ENCODE measurements at places on chromosomes 12 and 14.

GRCh38 chr12:12081836-12082497 is 11.2 kb downstream of the BCL2L14 start:
- no peak for DNase-seq

- DNase-seq: no peak
Observed at GRCh38 chr12:127108360-127109215, 1158.4 kb upstream of the TMEM132C start.

- no peak for DNase-seq
Observed at GRCh38 chr12:13128291-13128965, 25.0 kb upstream of the GSG1 start.

- DNase-seq: no peak
Observed at GRCh38 chr14:51897791-51898355, 37.5 kb downstream of the GNG2 start.

GRCh38 chr14:72052356-72052755 is 120.1 kb downstream of the RGS6 start:
- DNase-seq: no peak

GRCh38 chr12:41980390-41980789 is 164.3 kb downstream of the GXYLT1 start:
- DNase-seq: no peak

- no peak for DNase-seq
Observed at GRCh38 chr14:91890291-91890749, 23.0 kb upstream of the TC2N start.

- DNase-seq: no peak
Observed at GRCh38 chr14:59691266-59691665, 114.7 kb upstream of the CCDC175 start.

DNA sequence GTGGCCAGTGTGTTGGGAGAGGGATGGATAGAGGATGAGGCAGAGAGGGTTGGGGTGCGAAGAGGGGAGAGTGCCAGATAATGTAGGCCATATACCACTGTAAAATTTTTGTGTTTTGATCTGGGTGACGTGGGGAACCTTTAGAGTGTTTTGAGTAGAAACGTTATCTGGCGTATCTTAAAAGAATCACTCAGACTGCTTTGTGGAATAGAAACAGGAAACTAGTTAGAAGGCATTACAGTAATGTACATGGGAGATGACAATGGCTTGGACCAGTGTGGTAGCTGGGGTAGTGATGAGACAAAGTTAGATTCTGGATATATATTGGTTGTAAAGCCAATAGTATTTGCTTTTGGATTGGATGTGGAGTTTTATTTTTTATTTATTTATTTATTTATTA is 20.6 kb downstream of the ATF1 start:
- DNase-seq: no peak

DNA sequence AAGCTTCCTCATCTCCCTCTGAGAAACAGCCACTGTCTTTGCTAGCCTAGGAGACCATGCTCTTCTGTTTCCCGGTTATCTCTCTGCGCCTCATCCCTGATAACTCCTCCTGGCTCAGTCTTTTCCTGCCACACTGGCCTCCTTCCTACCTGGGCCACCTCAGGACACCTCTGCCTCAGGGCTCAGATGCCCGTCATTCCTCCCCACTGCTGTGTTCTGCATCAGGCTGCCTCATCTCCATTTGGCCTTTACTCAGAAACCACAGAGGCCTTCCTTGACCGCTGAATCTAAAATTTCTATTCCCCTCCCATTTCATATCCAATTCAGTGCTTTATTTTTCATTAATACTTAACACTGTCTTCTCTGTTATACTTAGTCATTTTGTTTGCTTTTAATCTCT is 311.0 kb upstream of the RGS6 start:
- no peak for DNase-seq

DNA sequence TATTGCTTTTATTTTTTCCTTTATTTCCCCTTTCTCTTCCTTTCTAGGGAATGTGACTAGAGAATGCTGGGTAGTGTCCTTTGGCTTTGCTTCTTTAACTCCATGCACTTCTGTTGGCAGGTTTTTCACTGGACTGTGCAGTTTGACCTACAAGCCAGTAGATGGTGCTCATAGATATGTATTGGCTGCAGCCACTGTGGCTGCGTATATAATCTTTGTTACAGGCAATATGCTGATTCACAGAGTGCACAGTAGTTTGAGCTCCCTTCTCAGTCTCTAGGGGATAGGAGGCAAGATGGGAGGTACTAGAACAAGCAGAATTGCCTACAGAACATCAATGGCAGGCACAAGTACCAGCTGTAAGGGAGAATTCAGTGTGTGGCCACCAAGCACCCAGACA is 503.5 kb downstream of the LRFN5 start:
- DNase-seq: no peak

- no peak for DNase-seq
Observed at GRCh38 chr14:103593577-103593976, 30.8 kb downstream of the COA8 start.

- no peak for DNase-seq
Observed at GRCh38 chr14:31937730-31938346, 139.3 kb upstream of the ARHGAP5 start.

- DNase-seq: no peak
Observed at GRCh38 chr12:117994551-117995438, 21.7 kb upstream of the RFC5 start.

- DNase-seq: no peak
Observed at GRCh38 chr12:45517381-45517780, 212.1 kb upstream of the ARID2 start.

GRCh38 chr14:101197595-101198397 is 294.3 kb upstream of the RTL1 start:
- DNase-seq: no peak

DNA sequence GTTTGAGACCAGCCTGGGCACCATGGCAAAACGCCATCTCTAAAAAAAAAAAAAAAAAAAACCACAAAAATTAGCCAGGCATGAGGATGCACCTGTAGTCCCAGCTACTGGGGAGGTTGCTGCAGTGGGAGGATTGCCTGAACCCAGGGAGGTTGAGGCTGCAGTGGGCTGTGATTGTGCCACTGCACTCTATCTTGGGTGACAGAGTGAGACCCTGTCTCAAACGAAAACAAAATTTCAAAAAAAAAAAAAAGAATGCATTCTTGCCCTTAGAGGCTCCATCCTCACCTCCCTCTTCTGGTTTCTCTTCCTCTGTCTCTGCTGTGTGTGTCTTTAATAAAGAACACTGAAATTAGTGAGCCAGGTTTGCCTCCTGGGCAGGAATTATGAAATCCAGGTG is 107.8 kb downstream of the VCPKMT start:
- DNase-seq: no peak

DNA sequence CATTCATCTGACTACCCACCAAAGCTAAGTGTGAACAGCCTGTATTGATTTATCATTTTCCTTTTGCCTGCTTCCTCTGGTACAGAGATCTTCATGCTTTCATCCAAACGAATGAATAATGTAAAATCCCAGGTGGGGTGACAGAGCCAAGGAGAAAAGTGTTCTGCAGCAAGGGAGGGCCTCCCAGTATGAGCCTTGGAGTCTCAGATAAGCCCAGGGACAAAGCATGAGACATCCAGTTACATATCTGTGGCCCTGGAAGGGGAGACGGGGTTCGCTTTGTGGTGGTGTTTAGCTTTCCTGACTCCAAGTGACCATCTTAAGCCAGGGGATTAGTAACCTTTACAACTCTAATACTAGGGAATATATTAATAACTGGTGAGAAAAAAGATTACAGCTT is 177.1 kb downstream of the ETV6 start:
- no peak for DNase-seq

DNA sequence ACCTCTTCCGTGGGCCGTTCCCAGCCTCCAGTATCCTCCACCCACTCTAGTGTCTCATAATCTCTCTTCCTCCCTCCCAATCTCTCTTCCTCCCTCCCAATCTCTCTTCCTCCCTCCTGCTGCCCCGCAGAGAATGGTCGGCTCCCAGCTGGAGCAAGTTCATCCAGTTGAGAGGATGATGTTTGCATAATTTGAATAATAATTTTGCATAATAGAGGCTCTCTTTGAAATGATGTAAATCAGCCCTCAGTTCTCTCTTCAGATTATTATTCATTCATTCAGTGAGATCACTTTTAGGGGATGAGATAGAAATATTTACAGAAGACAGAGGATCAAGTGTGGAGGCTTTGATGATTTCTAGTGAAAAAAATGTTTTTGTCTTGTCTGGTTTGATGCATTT is 125.0 kb downstream of the PTPN11 start:
- no peak for DNase-seq

- DNase-seq: no peak
Observed at GRCh38 chr12:95976416-95976832, 19.7 kb downstream of the HAL start.

- DNase-seq: no peak
Observed at GRCh38 chr12:12542286-12542685, 20.4 kb downstream of the DUSP16 start.

GRCh38 chr12:93712200-93712599 is 35.0 kb downstream of the CRADD start:
- no peak for DNase-seq

DNA sequence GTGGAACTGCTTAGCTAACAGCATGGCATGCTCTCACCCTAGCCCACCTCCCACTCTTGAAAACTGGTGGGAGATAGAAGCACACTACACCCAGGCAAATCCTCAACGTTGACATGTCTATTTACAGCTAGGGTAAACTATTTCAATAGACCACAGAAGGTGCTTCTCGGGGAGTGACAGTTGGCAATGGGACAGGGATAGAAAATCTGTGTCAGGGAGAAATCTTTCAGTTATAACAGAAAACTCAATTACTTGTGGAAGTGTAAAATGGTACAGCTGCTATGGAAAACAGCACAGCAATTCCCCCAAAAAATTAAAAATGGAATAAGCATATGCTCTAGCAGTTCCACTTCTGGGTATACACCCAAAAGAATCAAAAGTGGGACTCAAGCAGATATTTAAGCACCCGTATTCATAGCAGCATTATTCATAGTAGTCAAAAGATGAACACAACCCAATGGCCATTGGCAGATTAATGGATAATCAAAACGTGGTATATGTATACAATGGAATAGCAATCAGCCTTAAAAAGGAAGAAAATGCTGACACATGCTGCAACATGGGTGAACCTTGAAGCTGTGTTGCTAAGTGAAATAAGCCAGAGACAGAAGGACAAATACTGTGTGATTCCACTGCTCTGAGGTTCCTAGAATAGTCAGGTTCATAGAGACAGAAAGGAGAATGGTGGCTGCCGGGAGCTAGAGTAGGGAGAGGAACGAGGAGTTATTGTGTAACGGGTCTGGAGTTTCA is 92.5 kb downstream of the STAB2 start:
- DNase-seq: no peak

- no peak for DNase-seq
Observed at GRCh38 chr12:93302331-93303229, 75.1 kb upstream of the NUDT4 start.

GRCh38 chr12:14701809-14702568 is 5.6 kb upstream of the GUCY2C start:
- DNase-seq: no peak

GRCh38 chr12:107493666-107494065 is 191.9 kb upstream of the PWP1 start:
- DNase-seq: no peak

DNA sequence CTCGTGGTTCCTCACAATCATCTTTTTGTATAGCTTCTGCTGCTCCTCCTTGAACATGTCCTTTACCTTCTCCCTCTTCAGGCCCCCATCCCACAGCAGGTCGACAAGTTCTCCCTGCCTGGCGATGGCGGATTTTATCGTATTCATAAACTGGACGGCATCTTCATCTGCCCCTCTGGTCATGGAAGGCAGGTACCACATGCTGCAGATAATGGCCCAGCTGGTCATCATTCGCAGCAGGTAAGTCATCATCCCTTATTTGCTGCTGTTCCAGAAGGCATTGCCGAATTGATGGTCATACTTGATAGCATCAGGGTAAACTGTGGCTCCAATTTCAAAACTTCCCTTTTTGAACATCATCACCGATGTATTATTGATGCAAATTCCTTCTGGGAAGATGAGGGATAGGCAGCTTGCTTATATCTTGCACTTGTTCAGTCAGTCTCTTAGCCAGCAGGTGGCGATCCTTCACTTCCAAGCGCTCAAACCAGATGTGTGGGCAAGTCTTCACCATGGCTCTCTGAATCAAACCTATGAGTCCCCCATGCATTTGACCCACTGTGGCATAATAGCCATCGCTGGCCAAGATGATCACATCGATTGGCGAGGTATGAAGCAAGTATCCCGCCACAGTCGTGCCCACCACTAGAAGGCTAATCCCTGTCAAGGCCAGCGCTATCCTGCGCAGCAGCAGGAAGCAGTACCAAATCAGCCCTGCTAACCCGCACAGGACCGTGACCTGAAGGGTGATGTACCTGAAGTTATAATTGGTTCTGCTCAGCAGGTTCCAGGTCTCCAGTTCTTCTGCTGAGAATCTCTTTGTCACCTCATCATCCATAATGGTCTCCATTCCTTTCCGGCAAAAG is 381.5 kb upstream of the STXBP6 start:
- DNase-seq: no peak

GRCh38 chr14:78530078-78530477 is 359.9 kb downstream of the NRXN3 start:
- no peak for DNase-seq

- DNase-seq: no peak
Observed at GRCh38 chr12:14284184-14284722, 81.2 kb upstream of the ATF7IP start.

- DNase-seq: no peak
Observed at GRCh38 chr12:121934309-121934664, 15.9 kb downstream of the CFAP251 start.

DNA sequence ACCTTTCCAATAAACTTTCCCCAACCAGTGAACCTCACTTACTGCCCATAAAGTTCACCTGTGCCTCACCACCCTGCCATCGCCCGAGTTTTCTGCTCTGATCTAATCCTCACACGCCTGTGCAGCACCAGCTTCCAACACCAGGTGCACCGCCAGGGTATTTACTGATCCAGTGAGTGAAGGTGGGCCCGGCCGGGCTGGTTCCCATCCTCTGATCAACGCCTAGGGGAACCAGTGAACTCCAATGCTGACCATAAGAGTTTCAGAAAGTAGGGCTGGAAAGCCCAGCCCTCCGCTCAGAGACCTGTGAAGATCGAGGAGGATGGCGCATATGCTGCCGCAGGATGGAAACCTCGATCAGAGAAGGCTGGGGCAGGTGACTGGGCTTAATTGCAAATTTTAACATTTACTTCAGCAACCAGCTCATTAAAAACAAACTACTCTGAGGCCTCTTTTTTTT is 685 bp upstream of the MYL6B start:
- no peak for DNase-seq

GRCh38 chr12:129423041-129423580 is 480.7 kb downstream of the TMEM132D start:
- no peak for DNase-seq

DNA sequence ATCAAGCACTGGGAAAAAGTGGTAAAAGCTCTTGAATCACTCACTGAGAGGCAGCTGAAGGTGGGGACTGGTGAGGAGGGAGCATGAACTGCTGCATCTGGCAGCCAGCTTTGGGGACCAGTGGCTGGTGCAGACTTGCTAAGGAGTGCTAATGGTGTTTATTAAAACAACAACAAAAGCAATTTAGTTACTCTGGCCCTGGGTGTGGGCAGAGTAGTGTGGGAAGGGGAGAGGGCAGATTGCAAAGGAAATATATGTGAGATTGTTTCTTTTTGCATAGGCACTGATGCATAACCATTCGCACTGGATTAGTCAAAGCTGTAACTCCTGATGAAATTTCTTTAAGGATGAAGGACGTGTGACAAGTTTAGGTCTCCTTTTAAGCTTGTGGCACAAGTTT is 8.1 kb downstream of the TXNRD1 start:
- no peak for DNase-seq
